Fibroblast of skin of back (primary cell): ENCODE measurements at places on chromosomes 12 and 14.

GRCh38 chr12:45658020-45658419 is 71.5 kb upstream of the ARID2 start:
- DNase-seq, result no peak

GRCh38 chr12:64864319-64864718 is 39.9 kb downstream of the TBC1D30 start:
- DNase-seq, result no peak

DNA sequence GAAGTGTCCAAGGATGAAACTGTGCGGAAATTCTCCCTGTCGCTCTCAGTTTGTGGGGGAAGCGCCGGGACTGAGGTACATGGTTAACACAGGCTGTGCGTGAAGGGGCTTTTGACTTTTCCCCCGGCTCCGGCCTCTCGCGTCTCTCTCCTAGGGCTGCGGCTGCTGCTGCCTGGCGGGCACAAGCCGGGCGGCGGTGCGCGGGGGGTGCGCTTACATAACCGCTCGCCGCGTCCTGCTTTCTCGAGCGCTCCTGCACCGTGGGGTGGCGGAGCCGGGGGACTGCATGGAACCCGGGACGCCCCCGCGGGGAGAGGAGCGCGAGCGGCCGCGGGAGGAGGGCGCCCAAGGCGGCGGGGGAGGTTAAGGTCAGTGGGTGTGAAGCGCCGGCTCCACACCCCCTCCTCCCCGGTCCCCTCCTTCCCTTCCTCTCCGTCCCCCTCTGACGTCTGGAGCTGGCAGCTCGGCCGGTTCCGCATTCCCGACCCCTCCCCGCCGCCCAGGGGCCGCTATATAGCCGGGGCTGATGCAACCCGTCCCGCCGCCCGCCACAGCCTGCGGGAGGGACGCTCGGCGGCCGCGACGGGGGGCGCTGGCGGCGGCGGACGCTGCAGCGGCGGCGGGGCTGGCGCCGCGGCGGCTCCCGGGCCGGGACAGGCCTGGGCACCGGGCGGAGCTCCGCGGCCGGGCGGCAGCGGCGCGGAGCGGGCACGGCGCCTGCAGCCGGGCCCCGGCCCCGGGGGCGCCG is at the start of gene JDP2:
Gene JDP2 (plus strand): TSS at position 541 of the 748 bp plus-strand sequence. CDS start 9,899 bp downstream, outside the sequence.
- peak; percentile 87 for DNase-seq

DNA sequence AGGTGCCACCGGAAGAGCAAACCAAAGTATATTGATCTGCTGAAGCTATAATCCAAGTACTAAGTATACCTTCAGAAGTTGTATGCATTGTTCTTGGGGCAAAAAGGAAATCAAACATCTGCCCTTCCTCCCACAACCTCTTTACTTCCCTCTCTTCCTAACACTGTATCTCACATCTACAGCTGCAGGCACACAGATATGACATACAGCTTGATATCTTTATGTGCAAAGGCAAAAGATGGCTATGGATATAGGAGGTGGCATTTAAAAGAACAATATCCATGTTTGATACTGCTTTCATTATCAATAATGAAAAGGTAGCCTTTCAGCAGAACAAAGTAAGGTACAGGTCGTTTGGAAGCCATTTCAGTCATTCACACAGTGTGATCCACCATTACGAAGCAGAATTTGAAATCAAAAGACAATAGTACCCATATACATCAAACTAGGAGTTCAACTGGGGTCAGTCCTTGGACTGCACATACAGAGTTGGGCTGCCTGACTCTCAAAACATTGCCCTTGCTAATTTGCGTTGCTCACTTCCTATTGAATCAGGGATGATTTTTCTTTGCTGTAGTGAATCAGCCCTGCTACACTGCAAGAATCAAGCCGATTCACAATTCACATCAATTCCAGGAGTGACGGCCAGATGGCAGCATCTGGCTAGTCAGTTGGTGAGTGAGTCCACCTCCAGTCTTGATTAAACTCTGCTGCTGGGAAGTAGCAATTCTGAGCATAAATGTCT is 8.9 kb downstream of the ANG start:
- peak; percentile 66 for DNase-seq

GRCh38 chr14:104137297-104138097 is 890 bp upstream of the KIF26A start:
- peak; percentile 36 for DNase-seq

DNA sequence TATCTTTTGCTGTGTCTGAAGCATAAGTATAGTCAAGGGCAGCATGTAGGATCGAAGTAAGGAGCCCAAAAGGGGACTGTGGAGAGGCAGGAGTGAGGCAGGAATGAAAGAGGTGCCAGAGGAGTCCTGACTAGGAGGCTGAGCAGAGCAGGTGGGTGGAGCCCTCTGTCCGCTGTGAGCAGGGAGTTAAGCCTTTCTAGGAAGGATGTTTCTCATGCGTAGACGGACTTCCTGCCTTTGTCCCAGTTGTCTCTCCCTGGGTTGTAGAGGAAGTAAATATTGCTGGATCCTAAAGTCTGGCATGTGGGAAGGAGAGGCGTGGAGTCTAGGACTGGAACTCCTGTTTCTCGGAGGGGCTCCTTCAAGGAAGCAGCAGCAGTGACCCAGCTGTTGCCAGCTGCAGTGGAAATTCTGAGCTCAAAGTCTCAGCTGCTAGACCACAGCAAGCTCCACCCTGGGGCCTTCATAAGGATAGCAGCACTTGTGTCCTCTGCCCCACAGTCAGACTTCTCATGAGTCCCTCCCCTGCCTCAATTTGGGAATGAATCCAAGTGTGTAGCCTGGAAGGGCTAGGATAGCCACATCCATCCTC is 44.0 kb downstream of the RBMS2 start:
- peak; percentile 75 for DNase-seq

- no peak for DNase-seq
Observed at GRCh38 chr12:94812345-94812744, 162.0 kb upstream of the TMCC3 start.

- DNase-seq, result no peak
Observed at GRCh38 chr14:39451811-39452210, 19.6 kb upstream of the FBXO33 start.

GRCh38 chr12:131230340-131231031 is 276.8 kb downstream of the ADGRD1 start:
- DNase-seq, result no peak

GRCh38 chr12:58148405-58148804 is 207.0 kb downstream of the ATP23 start:
- peak; percentile 74 for DNase-seq

DNA sequence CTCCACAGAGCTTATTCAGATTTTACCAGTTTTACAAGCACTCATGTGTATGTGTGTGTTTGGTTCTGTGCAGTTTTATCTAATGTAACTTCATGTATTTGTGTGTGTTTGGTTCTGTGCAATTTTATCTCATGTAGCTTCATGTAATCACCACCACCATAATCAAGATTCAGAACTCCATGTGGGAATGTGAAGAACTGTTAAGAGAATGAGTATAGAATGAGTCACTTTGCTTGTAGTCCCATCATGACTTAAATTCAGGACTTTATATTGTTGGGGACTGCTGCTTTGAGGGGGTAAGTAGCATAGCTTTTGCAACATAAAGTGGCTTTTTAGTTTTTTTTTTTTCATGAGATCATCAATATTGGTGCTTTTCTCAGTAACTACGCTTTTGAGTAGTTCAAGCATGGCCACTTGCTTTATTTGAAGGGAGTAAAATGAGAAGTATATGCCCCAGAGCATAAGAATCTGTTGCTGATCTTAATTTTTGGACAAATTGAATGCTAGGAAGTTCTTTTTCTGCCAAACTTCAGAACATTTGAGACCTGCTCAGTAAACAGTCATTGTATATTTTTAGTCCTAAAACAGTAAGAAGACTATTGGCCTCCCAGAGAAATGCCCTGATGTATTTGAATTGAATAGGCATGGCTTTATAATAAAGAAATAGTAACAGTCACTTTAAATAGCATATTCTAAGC is 28.8 kb downstream of the PROX2 start:
- DNase-seq, result peak; percentile 81

DNA sequence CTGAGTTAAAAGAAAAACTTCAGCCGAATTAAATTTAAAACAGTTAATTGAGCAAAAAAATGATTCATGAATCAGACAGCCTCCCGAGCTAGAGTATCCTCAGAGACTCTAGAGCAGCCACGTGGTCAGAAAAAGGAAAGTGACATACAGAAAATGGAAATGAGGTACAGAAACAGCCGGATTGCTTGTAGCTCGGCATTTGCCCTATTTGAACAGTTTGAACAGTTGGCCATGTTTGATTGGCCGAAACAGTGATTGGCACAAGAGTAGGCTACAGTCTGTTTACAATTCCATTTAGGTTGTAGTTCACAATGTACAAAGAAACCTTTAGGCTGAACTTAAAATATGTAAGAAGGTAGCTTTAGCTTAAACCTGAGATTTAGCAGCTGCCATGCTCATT is 12.9 kb upstream of the OXA1L start:
- no peak for DNase-seq
